Fibroblast of the aortic adventitia (primary cell): ENCODE measurements at places on chromosomes 12 and 14. TPM values are rescaled to one million over a fixed set of nuclear protein-coding genes. Genes with fewer than 3 reads are reported as not detected.

Gene SIRT4
- 0.90 and 3.6 TPM in 2 replicates for total RNA-seq

Gene ZDHHC22
- total RNA-seq, result not detected in 2 replicates

Gene ABCC9
- 20.0 and 20.3 TPM in 2 replicates for total RNA-seq

Gene CLEC1B
- not detected in 2 replicates for total RNA-seq

Gene PAX9
- 0.18 TPM in 1 of 2 replicates, not detected in the other for total RNA-seq

Gene LRFN5
- total RNA-seq, result 12.1 and 12.8 TPM in 2 replicates

GRCh38 chr12:104226672-104227071 lies 11.1 kb downstream of the TXNRD1 start:
- peak; percentile 76 for DNase-seq

GRCh38 chr14:52663850-52664249 lies 31.5 kb downstream of the ERO1A start:
- DNase-seq, result no peak

DNA sequence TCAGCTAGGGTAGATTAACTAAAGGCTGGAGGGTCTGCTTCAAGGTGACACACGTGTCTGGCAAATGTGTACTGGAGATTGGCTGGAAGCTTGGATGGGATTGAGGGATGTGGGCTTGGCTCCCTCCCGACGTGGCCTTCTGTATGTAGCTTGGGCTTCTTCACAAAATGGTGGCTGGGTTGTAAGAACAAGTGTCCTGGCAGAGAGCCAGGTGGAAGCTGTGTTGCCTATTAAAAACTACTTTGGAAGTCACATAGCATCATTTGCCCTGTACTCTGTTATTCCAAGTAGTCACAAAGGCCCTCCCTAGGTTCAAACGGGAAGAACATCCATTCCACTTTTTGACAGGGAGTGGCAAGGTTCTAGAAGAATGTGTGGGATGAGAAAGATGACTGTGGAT lies 174.1 kb upstream of the PRICKLE1 start:
- no peak for DNase-seq

GRCh38 chr12:31714406-31715271 lies 14.2 kb downstream of the AMN1 start:
- no peak for DNase-seq

DNA sequence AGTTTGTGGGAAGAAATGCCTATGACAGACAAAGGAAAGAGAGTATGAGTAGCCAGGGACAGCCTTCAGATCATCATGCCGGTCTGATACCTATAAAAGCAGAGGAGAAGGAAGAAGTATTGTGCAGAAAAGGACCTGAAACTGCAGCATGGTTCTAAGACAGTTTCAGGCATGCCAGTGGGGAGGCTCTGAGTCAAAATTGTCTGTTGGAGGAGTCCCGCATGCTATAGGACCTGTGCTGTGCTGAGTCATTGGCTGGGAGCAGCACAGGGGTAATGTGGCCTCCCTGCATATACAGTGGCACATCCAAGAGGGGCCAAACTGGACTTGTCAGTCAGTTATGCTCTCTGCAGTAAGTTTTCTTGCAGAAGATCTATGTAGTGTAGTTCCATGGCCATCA lies 40.7 kb downstream of the NEUROD4 start:
- DNase-seq, result no peak

- DNase-seq, result no peak
Measured at GRCh38 chr14:73685328-73685727, 28.9 kb downstream of the PNMA1 start.

DNA sequence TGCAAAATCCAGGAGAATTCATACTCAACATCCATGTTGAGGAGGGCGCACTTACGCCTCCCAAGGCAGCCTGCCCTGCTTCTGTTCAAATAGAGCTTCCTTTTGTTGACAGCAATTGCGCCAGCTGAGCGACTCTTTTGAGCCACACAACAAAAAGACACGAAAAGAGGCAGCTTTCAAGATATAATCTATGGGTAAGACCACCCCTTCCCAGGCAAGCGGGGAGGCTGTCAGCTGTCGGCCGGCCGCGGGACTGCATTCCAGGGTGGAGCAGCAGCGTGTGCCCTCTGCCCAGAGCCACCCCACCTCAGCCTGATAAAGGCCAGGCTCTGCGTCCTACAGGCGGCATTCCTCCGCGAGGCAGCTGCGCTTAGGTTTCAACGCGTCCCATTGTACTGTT lies 15.8 kb upstream of the STAB2 start:
- DNase-seq, result no peak

DNA sequence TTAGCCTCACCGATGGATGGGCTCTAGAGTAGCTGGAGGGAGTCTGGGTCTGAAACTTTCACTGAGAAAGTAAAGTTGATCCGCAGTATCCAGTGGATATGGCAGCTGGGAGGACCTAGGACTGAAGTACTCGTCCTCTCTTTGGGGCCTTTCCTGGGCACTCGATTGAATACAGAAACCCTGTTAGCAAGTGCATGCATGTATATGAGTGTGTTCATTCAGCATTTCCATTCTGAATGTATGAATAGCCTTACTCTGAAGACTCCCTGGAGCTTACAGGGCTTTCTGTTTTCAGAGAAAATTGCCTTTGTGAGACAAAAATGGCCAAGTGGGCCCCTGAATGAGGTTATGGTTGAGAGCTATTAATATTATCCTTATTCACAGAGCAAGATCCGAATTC lies 62.8 kb downstream of the DAD1 start:
- no peak for DNase-seq

DNA sequence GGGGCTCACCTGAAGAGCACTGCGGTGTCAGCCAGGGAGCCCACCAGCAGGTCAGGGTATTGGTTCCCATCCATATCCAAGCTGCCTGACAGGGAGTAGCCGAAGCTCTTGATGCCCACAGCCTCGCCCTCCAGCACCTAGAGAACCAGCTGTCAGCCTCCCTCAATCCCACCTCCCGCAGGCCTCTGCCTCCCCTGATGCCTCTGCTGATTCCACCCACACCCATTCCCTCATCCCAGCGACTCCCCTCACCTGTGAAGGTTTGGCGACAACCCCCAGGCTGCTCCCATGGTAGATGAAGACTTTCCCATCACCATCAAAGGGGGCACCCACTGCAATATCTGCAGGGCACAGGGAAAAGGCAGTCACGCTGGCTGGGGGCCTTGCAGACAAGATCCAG lies 10.0 kb downstream of the ITGA7 start:
- no peak for DNase-seq

- DNase-seq, result no peak
Measured at GRCh38 chr12:47991106-47992061, 12.9 kb downstream of the COL2A1 start.

DNA sequence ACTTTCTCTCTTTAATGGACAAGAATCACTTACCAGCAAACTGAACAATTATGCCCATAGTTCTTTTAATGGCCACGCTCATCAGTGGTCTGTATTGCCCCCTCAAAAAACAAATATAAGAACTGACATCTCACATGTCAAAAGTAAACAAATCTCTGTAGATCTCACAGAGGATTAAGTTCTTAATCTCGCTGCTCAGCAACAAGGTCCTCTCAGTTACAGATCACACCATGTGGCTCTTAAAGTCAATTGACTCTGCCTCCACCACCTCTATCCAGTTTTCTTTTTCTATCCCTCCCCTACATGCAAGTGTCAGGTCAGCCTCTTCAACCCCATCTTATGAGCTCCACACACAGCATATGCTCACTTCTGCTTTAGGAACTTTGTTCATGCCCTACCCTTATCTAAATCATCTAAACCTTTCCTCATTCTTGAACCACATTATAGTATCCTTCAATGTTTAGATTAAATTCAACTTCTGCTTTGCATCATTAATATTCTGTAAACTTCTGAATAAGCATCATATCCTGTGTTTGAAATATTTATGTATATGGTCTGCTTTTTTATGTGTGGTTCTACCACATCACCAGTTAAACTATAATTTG lies 7.2 kb downstream of the ADAM20 start:
- no peak for DNase-seq

DNA sequence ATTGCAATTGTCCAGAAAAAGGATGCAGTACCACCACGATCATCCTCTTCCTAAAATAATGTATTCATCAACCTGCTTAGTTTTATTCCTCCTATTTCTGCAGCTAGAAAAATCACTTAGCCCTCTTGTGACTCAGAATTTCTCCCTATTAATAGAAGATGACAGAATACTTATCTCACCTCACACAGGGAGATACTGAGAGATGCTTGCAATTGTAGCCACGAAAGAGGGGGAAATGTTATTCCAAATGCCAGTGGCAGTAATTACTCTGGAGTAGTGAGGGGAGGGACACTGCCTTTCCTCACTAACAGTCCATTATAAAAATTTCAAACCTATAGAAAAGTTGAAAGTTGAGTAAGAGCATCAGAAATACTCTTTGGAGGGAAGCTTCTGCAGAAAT lies 11.8 kb upstream of the DUSP6 start:
- DNase-seq, result no peak

DNA sequence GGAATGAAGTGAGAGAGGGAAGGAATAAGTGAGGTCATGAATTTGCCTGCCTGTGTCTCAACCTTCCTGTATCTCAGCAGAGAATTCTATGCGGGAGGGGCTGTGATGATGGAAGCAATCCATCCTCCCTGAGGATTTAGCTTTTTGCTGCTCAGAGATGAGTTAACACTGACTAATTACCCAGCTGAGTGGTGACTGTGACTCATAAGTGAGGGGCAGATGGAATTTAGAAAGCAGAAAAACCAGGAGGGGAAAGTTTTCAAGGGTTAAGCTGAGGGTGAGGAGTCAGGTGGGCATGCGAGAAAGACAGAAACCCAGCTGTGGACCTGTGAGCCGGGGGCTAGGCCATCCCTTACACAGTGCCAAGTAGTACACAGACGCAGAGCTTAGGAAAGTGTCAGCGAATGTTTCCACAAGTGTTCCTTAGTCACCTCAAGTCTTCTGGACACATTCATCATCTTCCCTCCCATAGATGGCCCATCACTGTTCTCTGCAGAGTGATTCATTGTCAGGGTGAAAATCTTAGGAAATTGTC lies 277.9 kb downstream of the IPO8 start:
- peak; percentile 92 for DNase-seq

DNA sequence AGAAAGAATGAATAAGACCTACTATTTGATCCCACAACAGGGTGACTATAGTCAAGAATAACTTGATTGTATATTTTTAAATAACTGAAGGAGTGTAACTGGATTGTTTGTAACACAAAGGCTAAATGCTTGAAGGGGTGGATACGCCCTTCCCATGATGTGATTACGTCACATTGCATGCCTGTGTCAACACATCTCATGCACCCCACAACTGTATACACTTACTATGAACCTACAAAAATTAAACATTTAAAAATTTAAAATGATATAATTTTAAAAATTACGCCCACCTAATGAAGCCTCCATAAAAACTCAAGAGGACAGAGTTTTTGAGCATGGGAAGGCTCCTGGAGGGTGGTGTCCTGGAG lies 94.5 kb downstream of the SCARB1 start:
- DNase-seq, result peak; percentile 68

- DNase-seq, result no peak
Measured at GRCh38 chr12:130977743-130978095, 24.0 kb downstream of the ADGRD1 start.

- peak; percentile 10 for DNase-seq
Measured at GRCh38 chr14:77076113-77076631, 21.9 kb upstream of the CIPC start.

- no peak for DNase-seq
Measured at GRCh38 chr12:72717036-72717435, 444.9 kb downstream of the TRHDE start.

- DNase-seq, result peak; percentile 77
Measured at GRCh38 chr12:53381731-53382630, 2.0 kb downstream of the SP1 start.

GRCh38 chr12:27870939-27871338 lies 90.9 kb upstream of the MANSC4 start:
- peak; percentile 63 for DNase-seq

DNA sequence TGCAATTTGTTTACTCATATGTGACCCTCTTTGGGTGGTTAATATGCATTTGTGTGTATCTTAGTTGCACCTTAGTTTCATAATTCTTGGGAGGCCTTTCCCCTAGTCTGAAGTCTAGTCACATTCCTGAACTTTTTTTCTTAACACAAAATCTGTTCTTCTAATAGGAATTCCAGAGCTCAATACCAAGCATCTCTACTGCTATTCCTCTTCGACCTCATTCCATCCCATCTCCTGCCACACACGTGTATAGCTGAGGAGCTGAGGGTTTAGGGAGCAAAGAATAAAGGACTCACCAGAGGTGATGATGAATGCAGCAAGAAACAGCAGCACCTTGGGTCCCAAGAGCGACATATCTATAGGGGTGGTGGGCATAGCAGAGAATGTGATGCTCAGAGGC lies 875 bp downstream of the MFAP5 start:
- DNase-seq, result peak; percentile 51

DNA sequence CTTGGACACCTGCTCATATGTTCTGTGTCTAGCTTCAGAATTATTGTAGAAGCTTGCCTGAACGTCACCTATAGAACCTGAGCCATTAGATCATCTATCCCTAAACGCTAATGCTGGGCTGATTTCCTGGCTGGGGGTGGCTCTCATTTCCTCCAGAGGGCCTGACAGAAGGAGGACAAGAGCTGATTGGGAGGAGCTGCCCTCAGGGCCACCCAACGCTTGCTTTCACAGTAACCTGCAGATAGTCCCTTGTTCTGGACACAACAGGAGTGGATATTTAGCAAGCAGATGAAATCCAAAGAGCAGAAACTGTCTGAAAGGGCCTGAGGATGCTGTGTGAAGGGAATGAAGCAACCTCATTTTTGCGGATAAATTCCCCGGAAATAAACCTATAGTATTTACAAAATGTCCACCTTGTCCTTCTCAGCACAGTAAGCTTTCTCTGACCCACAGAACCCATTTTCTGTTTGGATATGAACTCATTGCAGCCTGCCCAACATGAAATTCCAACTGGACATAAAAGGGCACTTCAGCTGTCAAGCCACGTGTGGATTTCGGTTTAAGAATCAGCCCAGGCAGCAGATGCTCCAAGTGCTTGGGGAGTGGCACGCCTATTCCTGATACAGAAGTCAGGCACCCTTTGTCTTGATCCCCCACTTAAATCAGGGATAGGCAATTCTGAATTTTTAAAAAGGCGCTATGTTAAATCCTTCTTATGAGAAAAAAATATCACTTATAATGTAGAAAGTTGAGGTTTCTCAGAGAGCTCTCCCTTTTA lies 32.8 kb upstream of the TUBA1C start:
- no peak for DNase-seq

- DNase-seq, result no peak
Measured at GRCh38 chr14:53103636-53104340, 49.3 kb downstream of the DDHD1 start.

GRCh38 chr14:93970965-93971634 lies 5.3 kb downstream of the ASB2 start:
- no peak for DNase-seq

DNA sequence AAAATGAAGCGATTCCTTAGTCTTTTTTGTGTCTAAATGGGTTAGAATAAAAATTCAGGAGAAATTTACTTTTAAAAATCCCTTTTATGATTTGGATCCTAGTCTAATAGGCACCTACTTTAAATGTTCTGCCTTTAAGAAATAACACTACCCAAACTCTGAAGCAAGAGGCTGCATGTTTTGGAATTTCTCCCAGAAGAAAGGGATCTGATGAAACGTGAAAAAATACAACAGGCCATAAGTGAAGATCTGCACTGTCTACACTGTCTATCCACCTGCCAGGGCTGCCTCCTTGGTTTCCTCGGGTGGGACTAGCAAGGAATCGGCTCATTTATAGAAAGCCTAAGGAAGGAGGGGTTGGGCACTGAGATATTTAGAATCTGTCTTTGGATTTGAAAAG lies 22.1 kb downstream of the ACVR1B start:
- peak; percentile 80 for DNase-seq

- DNase-seq, result no peak
Measured at GRCh38 chr14:83291714-83292113, 1758.1 kb upstream of the SEL1L start.

- no peak for DNase-seq
Measured at GRCh38 chr12:105175397-105175990, 60.5 kb downstream of the APPL2 start.

- peak; percentile 83 for DNase-seq
Measured at GRCh38 chr14:32252030-32252670, 49.1 kb upstream of the RNU6-8 start.
